ENCODE measurements at places on chromosomes 3 and 15.

DNA sequence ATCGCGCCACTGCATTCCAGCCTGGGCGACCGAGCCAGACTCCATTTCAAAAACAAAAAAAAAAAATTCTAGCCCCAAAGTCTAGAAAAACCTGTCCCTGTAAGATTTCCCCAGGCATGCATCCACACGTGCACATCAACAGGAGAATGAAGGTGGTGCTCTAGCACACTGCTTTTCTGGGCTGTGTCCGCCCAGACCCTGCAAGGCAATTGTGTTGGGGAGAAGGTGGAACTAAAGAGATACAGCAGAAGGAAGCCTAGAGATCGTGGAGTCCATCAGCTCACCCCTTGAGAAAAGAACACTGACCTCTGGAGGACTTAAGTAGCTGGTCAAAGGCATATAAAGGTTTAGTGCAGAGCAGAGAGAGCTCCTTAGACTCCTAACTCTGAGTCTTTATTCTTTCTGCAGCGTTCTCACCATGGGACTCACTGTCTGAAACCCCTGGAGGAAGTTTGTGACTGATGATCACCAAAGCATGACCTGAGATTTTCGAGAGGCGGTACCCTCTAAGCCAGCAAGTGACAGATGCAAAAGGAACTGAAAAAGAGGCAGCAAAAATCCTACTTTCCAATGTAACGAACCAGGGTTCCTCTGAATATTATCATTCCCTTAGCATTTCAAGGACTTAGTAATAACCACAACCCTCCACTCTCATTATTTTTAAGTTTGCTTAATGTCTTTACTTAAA lies 179.8 kb downstream of the MEX3B start:
- no peak for DNase-seq

DNA sequence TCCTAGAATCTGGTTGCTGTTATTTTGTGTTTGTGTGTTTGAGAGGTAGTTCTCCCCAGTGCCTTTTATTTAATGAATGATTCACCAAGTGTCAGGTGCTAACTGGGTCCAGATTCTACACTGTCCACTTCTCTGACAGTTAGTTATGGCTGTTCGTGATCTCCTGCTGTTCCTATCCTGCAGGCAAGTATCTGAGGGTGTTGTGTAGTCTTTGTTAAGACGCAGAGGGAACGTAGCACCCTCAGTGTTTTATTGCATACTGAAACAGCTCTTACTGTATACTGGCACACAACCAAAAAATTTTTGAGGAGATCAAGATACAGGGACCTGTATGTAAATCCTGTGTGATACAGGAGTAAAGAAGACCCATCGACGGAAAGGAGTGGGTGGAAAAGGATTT lies 1271.3 kb downstream of the ROBO1 start:
- DNase-seq, result no peak

DNA sequence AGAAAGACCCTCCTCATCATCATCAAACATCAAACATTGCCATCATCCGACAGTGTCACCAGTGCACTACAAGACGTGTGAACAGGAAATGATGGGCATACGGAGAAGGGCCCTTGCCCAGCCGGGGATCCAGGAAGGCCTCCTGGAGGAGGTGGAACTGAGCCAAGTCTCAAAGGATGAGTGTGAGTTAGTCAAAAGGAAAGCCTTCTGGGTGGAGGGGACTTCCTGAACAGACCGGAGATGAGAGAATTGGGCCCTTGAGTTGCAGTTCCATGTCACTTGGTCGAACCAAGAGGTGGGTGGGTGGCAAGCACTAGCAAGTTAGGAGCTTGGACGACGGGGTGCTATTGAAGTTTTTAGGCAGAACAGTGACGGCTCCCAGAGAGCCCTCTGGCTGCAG lies 8.5 kb downstream of the SEMA4B start:
- no peak for DNase-seq

DNA sequence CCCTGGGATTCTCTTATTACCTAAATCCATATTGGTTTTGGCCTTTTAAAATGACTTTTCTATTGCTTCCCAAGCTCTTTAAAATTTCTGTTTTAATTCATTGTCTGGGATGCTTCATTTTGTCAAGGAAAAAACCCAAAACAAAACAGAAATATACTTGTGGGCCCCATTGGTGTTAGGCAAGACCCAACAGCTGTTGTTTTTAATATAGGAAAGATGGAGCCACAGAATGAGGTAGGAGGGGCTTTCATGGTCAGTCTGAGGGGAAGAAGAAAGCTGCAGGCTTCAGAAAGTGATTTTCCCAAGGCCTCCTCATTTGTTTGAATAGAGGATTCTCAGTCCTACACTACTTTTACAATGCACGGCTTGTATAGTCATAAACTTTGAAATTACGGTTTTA lies 180.5 kb downstream of the MCTP2 start:
- DNase-seq, result no peak

- DNase-seq, result no peak
Observed at GRCh38 chr3:126927846-126928245, 55.1 kb upstream of the PLXNA1 start.

- no peak for DNase-seq
Observed at GRCh38 chr3:66537735-66538134, 36.9 kb upstream of the LRIG1 start.

DNA sequence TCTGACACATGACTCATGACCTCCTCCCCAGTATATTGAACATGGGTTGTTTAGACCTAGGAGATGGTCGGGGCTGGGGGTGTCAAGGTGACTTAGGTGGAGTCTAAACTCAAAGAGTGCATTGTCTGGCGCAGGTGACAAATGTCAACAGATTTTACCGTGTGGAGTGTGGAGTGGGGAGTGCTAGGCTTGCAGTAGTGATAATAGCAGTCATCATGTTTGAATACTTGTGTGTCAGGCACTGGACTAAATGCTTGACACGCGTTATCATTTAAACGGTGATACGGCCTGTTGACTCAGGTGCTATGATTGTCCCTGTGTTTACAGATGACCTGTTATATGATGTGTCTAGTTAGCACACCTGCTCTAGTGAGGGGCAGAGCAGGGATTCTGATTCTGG lies 30.8 kb downstream of the MUC20 start:
- DNase-seq, result no peak

DNA sequence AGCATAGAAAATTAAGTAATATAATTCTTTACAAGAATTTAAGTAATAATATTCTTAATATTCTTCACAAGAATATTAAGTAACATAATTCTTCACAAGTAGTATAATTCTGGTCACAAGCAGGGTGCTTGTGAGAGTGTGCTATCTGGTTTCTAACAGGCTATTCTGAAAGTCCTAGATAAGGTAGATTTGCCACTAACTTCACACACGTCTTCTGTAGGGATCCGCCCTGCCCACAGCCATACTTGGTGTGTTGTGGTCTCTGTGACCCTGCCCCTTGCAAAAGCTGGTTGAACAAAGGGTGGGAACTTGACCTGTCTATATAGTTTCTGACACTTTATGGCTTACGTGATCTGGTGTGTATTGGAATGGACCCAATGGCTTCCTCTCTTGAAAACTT lies 253.4 kb upstream of the MDFIC2 start:
- DNase-seq, result no peak

GRCh38 chr15:32919749-32920414 lies 202.1 kb downstream of the GREM1 start:
- no peak for DNase-seq

DNA sequence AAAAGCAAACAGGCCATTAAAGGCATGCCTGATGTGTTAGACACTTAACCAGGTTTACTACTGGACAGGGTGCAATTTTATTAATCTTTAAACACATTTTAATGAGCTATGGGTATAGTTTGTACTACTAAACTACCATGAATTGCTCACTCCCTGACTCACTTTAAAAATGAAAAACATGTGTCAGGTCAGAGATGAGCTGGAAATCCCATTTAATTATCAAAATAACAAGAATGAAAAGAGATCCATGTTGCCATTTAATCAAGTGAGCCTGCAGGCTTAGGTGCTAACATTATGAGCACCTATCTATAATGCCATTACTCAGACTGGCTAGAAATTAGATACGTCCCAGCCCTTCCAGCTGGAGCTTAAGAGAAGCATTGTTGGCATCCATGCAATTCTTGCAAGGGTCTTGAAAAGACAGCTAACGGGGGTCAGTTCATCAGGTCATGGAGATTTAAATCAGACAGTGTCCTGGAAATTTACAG lies 224.4 kb downstream of the THRB start:
- DNase-seq, result no peak

DNA sequence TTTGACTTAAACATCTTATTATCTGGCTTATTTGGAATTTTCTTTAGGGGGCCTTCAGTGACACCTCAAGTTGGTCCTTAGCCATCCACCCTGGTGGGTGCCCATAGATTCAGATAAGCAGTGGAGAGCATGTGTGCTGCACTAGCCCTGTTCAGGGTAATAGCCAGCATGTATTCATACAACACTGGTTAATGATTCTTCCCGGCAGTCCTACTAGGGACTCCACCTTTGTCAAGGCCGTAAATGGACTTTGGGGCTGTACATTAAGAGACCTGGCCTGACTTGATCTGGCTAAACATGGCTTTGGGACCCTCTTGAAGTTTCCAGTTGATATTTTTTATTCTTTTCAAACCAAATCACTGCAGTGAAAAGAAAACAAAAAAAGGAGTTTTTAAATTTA lies 125.8 kb downstream of the PTPRG start:
- DNase-seq, result no peak

DNA sequence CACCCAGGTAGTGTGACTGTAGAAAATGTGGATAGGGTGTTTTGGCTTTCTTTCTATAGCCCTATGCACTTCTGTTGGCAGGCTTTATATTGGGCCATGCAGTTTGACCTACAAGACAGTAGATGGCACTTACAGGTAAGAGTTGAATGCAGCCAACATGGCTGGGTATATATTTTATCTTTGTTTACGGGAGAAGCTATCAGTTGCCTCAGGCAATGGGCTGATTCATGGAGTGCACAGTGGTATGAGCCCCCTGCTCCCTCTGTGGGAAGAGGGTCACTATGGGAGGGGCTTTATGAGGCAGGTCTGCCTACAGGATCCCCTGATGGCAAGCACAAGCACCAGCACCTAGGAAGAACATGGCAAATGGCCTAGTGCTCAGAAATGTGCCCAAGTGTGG lies 301.2 kb upstream of the CDIN1 start:
- DNase-seq, result no peak

DNA sequence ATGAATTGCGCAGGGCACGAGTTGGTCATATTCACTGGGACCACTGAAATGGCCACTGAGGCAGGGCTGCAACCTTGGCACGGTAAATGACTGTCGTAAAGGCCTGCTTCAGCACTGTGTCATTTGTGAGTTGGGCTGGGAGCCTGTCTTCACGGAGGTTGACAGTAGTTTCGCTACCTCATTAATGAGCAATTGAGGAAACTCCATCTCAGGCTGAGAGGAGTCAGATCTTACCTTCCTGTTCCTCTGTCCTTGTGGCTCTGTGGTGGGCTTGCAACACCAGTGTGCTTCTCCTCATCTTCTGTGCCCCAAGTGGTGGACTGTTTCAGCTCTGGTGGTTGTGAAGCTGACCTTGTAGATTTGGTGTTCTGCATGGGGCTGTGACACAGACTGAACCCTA lies 80.1 kb upstream of the EIF1B start:
- no peak for DNase-seq

DNA sequence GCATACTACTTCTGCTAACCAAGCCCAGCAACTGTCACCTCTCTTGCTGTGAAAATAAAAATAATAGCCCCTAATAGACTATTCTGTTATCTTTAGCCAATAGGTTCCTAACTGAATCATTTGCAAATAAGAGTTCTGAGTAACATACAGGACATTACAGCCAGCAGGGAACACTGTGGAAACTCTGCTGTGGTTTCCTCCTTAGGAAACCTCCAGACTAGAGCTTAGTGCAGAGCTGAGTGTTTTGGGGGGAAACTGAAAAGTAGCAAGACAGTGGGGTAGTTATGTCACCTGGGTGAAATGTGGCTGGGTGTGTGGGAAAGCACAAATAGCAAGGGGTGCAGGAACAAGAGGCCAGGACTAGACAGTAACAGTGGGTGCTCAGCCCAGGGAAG lies 32.4 kb downstream of the DZIP1L start:
- DNase-seq, result no peak

DNA sequence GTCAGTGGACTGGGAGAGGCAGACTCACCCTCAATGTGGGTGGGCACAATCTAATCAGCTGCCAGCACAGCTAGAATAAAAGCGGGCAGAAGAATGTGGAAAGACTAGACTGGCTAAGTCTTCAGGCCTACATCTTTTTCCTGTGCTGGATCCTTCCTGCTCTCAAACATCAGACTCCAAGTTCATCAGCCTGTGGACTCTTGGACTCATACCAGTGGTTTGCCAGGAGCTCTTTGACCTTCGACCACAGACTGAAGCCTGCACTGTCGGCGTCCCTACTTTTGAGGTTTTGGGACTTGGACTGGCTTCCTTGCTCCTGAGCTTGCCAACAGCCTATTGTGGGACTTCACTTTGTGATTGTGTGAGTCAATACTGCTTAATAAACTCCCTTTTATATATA lies 68.0 kb downstream of the CNTN3 start:
- no peak for DNase-seq

- DNase-seq, result no peak
Observed at GRCh38 chr15:94692710-94693109, 461.3 kb downstream of the MCTP2 start.

DNA sequence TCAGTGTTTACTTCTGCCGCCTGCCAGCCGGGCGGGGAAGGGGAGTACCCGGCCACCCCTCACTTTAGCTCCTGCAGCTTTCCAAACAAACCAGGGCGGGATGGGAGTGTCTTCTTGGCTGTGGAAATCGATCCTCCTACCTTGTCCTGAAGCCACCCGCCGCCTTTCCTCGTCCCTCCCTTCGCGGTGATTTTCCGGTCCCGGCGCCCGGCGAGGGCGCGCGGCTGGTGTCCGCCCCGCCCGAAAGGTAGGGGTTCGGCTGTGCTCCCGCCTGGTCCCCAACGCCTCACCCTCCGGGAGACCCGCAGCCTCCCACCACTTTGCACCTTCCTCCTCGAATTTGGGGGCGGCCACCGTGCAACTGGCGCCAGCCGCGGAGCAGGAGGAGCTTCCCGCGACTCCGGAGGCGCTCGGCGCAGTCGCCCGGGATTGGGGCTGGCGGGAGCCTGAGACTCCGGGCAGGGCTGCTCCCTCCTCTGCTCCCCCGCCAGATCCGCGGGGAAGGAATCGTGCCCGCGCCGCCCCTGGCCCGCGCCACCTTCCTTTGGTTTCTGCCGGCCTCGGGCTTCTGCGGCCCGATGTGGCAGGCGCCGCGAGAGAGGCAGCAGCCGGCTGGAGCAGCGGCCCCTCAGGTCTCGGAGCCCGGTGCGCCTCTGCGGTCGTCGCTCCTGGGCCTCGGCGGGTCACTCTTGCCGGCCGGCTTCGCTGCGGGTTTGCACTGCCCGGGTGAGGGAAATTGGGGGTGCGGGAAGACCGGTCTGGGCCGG lies 30.7 kb upstream of the ST3GAL6 start:
- DNase-seq, result no peak

GRCh38 chr15:96348112-96349027 lies 17.9 kb downstream of the NR2F2 start:
- no peak for DNase-seq

DNA sequence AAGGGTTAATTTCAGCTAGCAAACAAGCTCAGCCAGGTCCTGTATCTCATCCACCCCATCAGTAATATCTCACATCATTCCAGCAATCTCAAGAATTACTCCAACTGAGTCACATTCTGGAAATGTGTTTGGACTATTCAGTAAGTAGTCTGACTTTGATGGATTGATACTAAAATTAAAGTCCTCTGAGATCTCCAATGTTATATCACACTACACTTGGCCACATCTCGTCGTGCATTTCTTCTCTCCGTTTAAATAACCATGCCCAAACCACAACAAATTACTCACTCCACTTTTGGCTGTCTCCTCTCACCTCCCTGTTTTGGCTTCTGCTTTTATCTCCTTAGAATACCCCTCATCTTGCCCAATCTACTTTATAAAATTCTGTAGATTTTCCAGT lies 292.2 kb downstream of the PYDC2 start:
- no peak for DNase-seq

Data from cortex of kidney (tissue), 1 donor.